ENCODE measurements at places on chromosomes 13 and 19. TPM values are rescaled to one million over a fixed set of nuclear protein-coding genes. Genes with fewer than 3 reads are reported as not detected.
A peak's percentile ranks its signal among the peaks of the same experiment; 100 is the strongest.

- DNase-seq = no peak
Measured at GRCh38 chr19:29278716-29279115, 65.8 kb upstream of the UQCRFS1 start.

GRCh38 chr19:48301886-48302599 is 23.3 kb upstream of the EMP3 start:
- no peak for DNase-seq

- no peak for DNase-seq
Measured at GRCh38 chr19:5927441-5927821, 13.4 kb downstream of the CAPS start.

NKG7 gene
- not detected for total RNA-seq

FCAR gene
- not detected for total RNA-seq

- peak; percentile 46 for DNase-seq
Measured at GRCh38 chr13:27375686-27376326, 48.6 kb upstream of the GTF3A start.

IGFL1 gene
- total RNA-seq = not detected

DNA sequence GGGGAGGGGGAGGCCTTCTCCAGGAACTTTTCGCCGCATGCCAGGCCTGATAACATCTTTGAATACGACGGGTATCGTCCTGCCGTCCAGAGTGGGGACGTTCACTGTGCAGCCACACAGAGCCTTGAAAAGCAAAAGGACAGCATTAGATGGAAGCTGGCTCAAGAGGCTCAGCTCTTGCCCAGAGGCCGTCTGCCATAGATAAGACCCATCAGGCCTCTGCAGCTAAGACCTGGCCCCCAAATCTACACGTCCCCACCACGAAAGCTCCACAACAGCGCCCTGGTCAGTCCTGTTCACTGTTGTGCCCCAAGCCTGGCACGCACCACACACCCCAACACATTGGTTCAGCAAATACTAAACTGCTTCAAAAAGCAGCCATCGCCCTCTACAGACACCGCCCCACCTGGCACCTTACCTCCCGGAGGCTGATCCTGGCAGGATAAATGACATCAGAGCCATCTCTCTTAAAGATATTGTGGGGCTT is 2.1 kb downstream of the DNAJB1 start:
- no peak for DNase-seq

EXOSC5 gene
- 74.3 TPM for total RNA-seq

ZNF439 gene
- total RNA-seq = 2.9 TPM

DNA sequence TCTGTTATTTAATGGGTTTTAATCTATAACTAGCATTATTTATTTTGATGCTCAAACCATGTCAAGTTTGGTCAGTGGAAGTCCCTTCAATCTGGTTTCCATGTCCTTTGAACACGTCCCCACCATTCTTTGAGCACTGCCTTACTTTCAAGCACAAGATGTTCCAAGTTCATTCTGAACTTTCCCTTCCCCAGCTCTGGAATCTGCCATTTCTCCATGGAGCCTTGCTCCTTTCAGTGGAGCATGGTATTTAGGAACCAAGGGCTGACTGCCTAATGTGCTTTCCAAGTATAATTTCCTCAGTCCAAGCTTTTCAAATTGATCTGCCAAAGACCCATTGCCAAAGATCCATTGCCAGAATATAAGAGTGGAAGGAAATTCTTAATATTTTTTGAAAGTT is 1.1 kb upstream of the ZNF546 start:
- no peak for DNase-seq

DNA sequence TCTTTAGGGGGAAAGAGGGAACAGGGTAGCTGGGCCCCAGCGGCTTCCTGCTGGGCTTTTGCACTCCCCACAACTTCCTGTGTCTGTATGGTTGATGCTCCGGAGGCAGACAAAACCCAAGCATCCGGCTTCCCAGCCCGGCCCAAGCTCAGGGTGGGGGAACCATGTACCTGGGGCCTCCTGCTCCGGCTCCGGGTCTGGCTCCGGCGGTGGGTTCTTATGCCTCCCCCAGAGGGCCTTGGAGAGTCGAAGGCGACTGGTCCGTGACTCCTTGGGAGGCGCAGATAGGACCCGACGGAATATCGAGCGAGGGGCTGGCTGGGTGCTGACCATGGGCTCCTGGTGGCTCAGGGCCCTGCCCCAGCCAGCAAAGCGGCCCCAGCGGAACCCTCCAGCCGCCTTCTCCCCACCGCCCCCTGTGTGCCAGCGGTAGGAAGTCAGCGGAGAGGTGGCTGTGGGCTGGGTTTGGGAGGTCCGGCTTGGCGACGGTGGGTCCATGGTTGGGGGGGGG is 428 bp downstream of the RASAL3 start:
- DNase-seq = no peak

GRCh38 chr13:23645851-23646250 is 75.6 kb downstream of the TNFRSF19 start:
- DNase-seq = no peak

GRCh38 chr19:1227304-1228054 is 10.3 kb downstream of the CBARP start:
- DNase-seq = no peak

DNA sequence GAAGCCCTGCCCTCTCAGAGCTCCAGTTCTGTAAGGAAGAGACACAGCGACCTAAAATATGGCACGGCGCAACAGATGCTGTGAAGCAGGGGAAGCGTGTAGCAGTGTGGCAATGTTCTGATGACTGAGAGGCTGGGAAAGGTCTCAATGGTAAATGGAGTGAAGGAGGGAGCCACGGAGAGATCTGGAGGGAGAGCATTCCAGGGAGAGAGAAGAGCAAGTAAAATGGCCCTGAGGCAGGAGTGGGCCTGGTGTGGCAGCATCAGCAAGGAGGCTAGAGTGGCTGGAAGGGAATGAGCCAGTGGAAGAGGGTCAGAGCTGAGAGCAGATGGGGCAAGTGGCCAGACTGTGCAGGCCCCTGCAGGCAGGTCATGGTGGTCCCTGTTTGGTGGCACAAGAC is 16.4 kb downstream of the RCN3 start:
- DNase-seq = no peak

OVOL3 gene
- not detected for total RNA-seq

- no peak for DNase-seq
Measured at GRCh38 chr13:59487883-59488282, 675.8 kb downstream of the DIAPH3 start.
